ENCODE measurements at places on chromosomes 1 and 21.

GRCh38 chr1:184425449-184426277 is 38.8 kb downstream of the C1orf21 start:
- no peak for DNase-seq

GRCh38 chr1:26618561-26618960 is 77.3 kb upstream of the ARID1A start:
- no peak for DNase-seq

DNA sequence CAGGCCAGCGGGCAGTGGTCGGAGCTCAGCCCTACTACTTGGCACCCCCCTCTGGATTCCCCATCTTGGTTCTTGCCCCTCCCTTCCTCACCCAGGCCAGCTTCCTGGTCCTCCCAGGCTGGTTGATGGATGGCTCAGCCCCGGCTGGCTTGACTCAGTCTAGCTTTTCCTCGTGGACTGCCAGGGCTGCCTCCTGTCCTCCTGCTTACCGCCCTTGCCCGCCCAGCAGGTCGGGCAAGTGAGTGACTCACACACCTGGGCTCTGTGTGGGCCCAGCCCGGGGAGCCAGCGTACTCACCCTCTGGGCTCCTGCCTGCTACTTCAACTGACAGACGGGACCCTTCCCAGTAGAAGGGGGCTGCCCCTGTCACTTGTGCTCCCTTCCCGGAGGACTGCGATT is 19.5 kb upstream of the ARHGEF10L start:
- DNase-seq: no peak

GRCh38 chr1:47403321-47403910 is 12.7 kb upstream of the FOXE3 start:
- DNase-seq: no peak

DNA sequence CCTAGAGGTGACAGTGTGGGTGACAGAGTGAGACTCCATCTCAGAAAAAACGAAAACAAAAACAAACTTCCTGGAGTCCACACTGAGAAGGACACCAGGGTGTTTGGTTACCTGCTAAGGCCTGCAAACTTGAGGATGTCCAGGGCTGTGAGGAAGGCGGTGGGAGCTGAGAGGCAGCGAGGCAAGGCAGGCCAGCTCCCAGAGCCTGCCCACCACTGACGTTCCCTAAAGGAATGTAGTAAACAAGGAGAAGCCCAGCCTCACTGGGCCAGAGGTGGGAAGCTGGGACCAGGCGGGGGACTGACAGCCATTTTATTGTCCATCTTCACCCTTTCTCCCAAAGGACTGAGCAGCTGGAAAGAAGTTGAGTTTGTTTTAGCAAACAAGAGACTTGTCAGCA is 24.1 kb downstream of the SHISA4 start:
- DNase-seq: no peak

GRCh38 chr1:66399888-66400529 is 133.9 kb upstream of the SGIP1 start:
- no peak for DNase-seq

GRCh38 chr1:37089750-37090149 is 55.4 kb upstream of the GRIK3 start:
- DNase-seq: no peak

- DNase-seq: no peak
These were observed 74.7 kb upstream of the TLR5 start for GRCh38 chr1:223217781-223218180.

- DNase-seq: peak; percentile 40
These were observed 71.1 kb upstream of the DIRAS3 start for GRCh38 chr1:68121536-68121935.

DNA sequence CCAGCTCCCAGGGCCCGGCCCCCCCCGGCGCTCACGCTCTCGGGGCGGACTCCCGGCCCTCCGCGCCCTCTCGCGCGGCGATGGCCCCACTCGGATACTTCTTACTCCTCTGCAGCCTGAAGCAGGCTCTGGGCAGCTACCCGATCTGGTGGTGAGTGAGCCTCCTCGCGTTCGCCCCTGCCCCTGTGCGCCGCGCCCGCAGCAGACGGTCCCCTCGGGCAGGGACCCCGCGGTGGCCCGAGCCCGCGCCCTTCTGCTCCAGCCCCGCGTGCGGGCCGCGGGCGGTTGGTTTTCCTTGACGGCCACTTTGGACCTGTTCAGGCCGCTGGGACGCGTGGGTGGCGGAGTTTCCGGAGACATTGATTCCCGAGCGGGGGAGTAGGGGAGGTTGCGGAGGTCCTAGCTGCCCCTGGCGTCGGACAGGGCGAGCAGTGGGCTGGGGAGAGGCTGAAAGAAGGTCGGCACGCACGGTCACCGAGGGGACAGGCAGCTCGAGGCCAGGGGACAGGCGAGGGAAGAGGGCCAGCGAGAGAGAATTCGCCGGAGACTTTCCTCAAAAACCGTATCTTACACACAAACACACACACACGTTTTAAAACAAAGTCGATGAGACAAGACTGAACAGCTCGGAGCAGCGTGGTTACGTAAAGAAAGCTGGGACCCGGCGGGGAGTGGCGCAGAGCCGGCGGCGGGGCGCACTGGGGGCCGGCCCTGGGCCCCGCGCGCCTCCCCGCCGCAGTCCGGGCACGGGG is 427 bp downstream of the WNT3A start:
- no peak for DNase-seq

DNA sequence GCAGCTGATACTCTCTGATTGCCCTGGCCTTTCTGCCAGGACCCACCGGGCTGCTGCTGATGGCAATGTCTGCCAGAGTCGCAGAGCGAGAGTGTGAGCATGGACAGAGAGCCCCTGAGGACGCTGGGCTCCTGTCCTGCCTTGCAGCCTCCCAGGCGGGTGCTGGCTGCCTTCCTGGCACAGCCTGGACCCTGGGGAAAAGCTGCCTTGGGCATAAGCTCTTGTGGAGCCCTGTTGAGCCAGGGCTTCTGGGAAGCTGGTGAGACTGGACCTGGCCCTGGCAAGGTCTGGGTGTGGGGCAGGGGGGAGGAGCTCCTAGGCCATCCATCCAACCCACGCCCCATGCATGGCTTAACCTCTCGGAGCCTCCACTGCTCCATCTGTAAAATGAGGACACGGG is 105.8 kb upstream of the WNT4 start:
- DNase-seq: no peak

Data from COLO829 (cell line).